ENCODE measurements at places on chromosomes 11 and 22.

- peak; percentile 22 for DNase-seq
Observed at GRCh38 chr11:114026355-114026754, 33.2 kb upstream of the ZBTB16 start.

DNA sequence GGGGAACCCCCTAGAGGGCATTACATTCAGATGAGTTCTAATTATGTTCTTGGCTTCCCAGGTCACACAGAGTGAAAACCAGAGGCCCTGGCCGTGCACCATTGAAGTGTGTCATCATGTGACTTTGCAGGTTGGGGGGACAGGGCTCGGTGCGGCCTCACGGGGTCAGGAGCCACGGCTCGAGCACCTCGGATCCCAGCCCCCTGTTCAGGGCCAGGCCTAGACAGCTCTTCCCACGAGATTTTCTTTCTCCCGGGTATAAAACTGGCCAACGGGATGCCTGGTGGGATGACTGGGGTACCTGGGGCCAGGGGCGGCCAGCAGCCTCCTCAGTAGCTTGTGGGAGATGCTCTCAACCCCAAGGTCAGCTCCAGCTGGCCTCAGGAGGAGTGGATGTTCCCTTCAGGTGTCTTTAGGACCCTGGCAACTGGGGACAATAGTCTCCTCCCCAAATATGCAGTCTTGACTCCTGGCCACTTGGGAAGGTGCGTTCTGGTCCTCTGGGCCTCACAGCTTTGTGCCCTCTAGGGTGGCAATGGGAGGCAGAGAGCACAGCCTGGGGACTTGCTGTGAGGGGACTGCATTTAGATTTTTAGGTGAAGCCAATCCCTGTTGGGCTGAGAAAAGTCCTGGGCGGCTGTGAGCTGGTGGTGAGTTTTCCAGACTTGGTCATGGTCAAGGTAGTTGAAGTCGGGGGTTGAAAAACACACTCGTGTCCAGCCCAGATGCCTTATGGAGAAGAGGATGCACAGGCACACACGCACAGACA lies 95.6 kb downstream of the KCNQ1 start:
- DNase-seq = no peak

- DNase-seq = no peak
Observed at GRCh38 chr22:41382610-41383009, 868 bp downstream of the TEF start.

DNA sequence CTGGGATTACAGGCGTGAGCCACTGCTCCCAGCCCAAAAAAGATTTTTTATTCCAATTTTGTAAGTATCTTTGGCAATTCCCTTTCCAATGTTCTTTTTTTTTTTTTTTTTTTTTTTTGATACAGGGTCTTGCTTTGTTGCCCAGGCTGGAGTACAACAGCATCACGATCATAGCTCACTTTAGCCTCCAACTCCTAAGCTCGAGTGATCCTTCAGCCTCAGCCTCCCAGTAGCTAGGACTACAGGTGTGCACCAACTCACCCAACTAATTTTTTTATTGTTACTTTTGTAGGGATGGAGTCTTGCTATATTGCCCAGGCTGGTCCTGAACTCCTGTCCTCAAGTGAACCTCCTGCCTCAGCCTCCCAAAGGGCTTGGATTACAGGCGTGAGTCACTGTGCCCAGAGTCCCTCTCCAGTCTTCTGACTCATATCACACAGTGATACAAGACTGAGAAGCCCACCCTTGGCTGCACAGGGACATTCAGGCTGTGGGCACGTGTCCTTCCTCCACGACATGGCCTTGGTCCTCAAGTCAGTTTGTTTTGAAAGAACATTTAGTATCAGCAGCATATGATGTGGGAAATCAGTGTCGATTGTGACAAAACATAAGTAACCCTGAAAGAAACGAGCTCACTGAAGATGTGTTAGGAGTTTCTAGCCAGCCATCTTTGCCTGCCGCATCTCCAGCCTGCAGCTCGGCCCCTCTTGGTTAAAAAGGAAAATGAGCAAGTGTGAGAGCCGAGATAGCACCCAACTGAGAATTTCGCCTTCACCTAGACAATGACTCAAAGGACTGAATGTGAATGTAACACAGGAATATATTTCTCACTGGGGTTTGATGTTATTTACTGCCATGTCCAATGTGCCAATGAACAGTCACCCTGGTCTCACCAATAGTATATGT lies 175.5 kb downstream of the MN1 start:
- DNase-seq = no peak

DNA sequence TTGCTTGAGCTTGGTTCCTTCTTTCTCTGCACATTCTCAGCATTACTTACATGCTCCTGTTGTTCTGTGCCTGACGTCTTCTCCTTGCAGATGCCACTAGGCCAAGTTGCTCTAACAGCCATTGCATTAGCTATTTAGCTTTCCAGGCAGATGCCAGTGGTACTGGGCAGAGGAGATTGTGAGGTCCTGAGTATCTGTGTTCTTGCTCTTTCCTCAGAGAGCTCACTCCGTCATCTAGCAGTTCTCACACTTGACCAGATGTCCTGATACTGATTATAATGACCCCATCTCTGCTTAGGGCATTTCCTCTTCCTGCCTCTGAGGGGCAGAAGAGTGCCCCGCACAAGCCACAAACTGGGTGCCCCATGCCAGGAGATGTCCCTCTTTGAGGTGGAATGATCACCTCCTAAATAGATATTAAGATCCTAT lies 30.7 kb downstream of the ARHGAP1 start:
- DNase-seq = peak; percentile 16

DNA sequence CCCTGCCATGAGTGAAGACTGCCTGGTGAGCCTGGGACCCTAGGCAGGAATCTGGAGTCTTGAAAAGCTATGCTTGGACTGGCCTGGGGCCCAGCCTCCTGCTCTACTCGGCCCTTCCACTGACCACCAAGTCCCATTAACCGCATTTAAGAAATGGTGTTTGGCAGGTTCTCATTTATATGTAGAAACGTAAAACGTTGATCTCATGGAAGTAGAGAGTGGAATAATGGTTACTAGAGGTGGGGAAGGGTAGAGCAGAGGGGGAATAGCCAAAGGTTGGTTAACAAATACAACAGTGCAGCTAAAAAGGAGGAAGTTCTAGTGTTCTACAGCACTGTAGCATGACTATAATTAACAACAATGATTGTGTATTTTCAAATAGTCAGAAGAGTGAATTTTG lies 72.9 kb upstream of the EED start:
- no peak for DNase-seq

- no peak for DNase-seq
Observed at GRCh38 chr11:130585545-130585944, 137.1 kb downstream of the ADAMTS15 start.

DNA sequence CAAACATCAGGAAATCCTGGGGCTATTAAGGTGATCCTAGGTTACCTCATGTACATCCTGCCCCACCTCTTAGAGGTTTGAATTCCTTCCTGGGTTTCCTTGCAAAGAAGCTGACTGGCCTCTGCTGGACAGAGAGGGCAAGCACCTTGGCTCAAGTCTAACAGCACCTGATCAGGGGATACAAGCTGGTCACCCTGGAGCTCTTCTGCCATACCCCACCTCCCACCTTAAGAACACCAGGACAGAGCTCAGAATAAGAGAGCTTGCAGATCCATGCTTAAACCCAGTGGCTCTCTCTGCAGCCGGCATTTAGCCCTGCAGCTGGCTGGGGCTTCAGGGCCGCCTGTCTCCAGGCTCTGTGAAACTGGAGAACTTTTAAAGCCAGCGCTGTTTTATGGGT lies 386.6 kb upstream of the NARS2 start:
- DNase-seq = no peak

- no peak for DNase-seq
Observed at GRCh38 chr22:22669093-22669492, 24.7 kb downstream of the GGTLC2 start.

GRCh38 chr22:17847360-17848078 lies 73.2 kb upstream of the BID start:
- no peak for DNase-seq
